Dorsolateral prefrontal cortex (tissue), 122 donors: ENCODE measurements at places on chromosomes 11 and 22. TPM values are rescaled to one million over a fixed set of nuclear protein-coding genes. Genes with fewer than 3 reads are reported as not detected.

CRYBB2 gene
- not detected for total RNA-seq

OR10A3 gene
- not detected for total RNA-seq

SLC43A1 gene
- 7.2 TPM for total RNA-seq

FAM227A gene
- 11.6 TPM for total RNA-seq

APOL3 gene
- total RNA-seq, result 6.7 TPM

OR51I1 gene
- total RNA-seq, result not detected

RIMBP3C gene
- not detected for total RNA-seq

APOBEC3C gene
- total RNA-seq, result 2.3 TPM

PGA5 gene
- total RNA-seq, result 1.0 TPM

MMP1 gene
- total RNA-seq, result not detected

MMP10 gene
- not detected for total RNA-seq

MRGPRE gene
- 0.33 TPM for total RNA-seq

SLC7A4 gene
- 3.5 TPM for total RNA-seq

CHST1 gene
- total RNA-seq, result 90.8 TPM

MDK gene
- 12.9 TPM for total RNA-seq

NPAS4 gene
- total RNA-seq, result not detected

MRGPRX3 gene
- total RNA-seq, result not detected

SCGB1A1 gene
- not detected for total RNA-seq

NDUFS8 gene
- 149 TPM for total RNA-seq

MAML2 gene
- 10.0 TPM for total RNA-seq

NXPE1 gene
- not detected for total RNA-seq

SLC6A5 gene
- not detected for total RNA-seq

PNPLA5 gene
- total RNA-seq, result 3.6 TPM

DGAT2 gene
- total RNA-seq, result 12.0 TPM

MOV10L1 gene
- 3.3 TPM for total RNA-seq

CALCB gene
- total RNA-seq, result 0.83 TPM

PVALB gene
- 38.7 TPM for total RNA-seq

MUC5AC gene
- not detected for total RNA-seq

POU2AF3 gene
- 8.1 TPM for total RNA-seq

ANO1 gene
- 2.7 TPM for total RNA-seq

OR51B5 gene
- total RNA-seq, result 0.76 TPM

SNX32 gene
- total RNA-seq, result 36.0 TPM

NEFH gene
- total RNA-seq, result 105 TPM

ACRV1 gene
- 1.1 TPM for total RNA-seq

C22orf31 gene
- total RNA-seq, result not detected
